ENCODE measurements at places on chromosomes 1 and 21.

- no peak for DNase-seq
Observed at GRCh38 chr1:10909697-10910680, 102.5 kb upstream of the TARDBP start.

DNA sequence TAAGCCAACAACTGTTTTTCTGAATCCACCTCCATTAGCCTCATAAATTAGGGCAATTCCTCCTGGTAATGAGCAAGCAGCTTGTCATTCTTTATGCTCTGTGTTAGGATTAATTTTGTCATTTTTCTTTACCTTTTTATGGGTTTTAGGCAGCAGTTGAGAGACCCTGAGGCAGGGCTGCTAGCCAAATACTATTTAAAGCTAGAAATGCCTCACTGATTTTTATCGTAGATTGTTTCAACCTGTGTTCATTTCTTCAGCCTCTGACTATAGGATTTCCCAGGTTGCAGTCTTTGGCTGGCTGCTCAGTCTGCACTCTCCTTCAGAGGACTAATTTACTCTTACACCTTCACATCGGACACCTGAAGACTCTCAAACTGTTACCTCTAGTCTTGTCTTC is 61.9 kb upstream of the RABGAP1L start:
- DNase-seq = no peak

DNA sequence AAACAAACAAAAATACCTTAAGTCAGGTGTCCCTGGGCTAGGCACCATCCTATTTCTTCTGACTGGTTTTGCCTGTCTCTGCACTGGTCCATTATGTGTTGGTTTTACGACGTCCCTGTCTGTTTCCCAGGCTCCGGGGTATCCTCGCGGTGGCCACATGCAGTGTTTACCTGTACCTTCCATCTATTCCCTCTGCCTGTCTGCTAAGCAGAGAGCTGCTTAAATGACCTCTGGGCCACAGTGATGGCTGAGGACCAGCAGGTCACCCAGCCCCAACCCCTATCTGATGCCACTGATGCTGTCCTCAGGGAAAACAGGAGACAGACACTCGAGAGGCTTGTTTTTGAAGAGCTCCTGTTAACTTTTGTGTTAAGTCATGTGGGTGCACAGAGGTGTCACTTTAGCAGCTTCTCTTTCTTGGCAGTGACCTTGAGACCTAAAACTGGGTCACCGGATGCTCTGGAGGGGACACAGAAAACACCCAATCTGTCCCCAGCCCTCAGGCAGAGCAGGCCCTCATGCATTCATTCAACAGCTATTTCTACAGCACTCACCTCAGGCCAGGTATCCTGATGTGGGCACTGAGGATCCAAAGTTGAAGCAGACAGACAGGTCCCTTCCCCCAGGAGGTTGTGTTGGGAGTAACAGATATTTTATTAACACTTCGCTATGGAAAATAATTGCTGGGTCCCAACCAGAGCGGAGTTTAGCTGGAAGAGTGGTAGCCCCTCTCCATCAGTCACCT is 4.4 kb upstream of the EFHD2 start:
- DNase-seq = no peak

DNA sequence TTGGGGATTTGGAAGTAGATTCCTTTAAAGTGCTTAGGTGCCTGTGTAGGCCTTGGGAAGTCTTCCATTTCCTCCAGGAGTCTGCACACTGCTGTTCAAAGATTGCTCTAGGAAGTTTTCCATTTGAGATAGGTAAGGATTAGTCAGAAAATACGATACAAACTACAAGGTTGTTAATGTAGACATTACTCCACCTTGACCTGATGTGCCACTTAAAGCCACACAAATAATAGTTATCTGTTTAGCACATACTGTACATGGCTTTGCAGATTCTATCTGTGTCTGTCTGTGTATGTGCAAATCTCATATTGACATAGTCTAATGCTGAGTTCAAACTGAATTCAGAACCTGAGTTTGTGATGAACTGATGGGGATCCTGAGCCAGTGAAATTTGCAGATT is 118.4 kb downstream of the RHOU start:
- DNase-seq = no peak

GRCh38 chr1:181313466-181313865 is 169.9 kb upstream of the CACNA1E start:
- DNase-seq = no peak

- DNase-seq = no peak
Observed at GRCh38 chr1:66395202-66396061, 138.5 kb upstream of the SGIP1 start.

DNA sequence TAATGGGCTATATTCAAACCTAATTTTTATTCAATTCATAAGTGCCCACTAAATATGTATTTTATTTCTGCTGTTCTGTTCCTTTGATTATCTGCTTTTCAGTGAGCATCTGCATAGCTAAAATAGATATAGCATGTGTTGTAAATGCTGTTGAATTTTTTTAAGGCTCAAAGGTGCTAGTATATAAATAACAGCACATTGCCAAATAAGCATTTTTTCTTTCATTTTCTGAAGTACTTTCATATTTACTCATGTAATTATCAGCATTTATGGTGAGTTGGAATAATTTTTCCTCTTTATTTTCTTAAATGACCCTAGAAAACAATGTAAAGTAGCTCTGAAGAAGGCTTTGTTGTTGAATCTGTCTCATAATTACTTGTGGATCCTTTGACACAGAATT is 69.6 kb upstream of the B3GALT2 start:
- DNase-seq = no peak

- no peak for DNase-seq
Observed at GRCh38 chr1:209823143-209824041, 4.4 kb upstream of the UTP25 start.

GRCh38 chr1:89545264-89546038 is 20.8 kb downstream of the LRRC8B start:
- no peak for DNase-seq

- DNase-seq = no peak
Observed at GRCh38 chr1:232017057-232017456, 390.5 kb downstream of the DISC1 start.

- DNase-seq = no peak
Observed at GRCh38 chr1:985126-985525, 3.2 kb upstream of the PERM1 start.

GRCh38 chr1:4596486-4596885 is 57.9 kb upstream of the AJAP1 start:
- no peak for DNase-seq

- no peak for DNase-seq
Observed at GRCh38 chr1:22710701-22711049, at the start of gene EPHB2. Gene EPHB2, plus strand, starts transcription at chr1:22710839. Its CDS starts 144 bp downstream, at chr1:22710983.

- DNase-seq = no peak
Observed at GRCh38 chr1:236421022-236421421, 26.9 kb downstream of the EDARADD start.

DNA sequence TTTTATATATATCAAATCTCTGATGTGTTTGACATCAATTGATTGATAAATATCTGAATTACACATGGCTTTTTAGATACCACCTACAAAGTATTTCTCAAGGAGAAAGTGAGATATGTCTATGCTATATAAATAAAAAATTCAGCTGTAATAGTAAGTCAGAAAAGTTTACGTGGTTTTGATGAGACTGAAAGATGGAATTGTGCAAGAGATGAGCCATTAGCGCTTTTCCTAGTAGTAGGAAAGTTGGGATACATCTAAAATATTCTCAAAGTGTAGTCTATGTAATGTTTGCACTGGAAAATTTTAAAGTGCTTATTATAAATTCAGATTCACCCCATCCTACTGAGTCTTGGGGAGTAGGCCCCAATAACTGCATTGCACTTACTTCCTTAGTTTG is 49.1 kb downstream of the SGIP1 start:
- no peak for DNase-seq

GRCh38 chr1:237154157-237154556 is 112.2 kb downstream of the RYR2 start:
- no peak for DNase-seq

GRCh38 chr1:29789221-29789909 is 553.0 kb downstream of the PTPRU start:
- no peak for DNase-seq

- peak; percentile 97 for DNase-seq
Observed at GRCh38 chr21:33491373-33492102, at the start of gene DNAJC28. Gene DNAJC28, minus strand, starts transcription at chr21:33491716. Its CDS starts 2,323 bp downstream, at chr21:33489393.

DNA sequence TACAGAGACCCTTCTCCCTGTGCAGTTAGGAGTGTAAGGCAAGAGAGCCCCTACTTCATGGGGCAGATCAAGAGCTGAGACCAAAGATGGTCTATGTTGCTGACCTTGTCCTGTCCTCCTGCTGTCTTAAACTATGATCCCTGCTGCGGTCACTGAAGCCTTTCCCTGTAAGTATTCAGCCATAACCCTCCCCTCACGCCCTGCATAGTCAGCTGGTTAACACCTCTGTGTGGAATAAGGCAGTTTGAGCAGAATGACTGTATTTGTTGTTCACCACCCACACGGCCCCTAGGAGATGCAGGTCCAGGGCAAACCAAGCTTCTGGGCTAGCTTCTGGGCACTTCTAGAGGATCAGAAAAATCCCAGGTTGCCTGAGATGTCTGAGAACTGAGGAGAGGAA is 356 bp downstream of the TSPAN1 start:
- DNase-seq = no peak

DNA sequence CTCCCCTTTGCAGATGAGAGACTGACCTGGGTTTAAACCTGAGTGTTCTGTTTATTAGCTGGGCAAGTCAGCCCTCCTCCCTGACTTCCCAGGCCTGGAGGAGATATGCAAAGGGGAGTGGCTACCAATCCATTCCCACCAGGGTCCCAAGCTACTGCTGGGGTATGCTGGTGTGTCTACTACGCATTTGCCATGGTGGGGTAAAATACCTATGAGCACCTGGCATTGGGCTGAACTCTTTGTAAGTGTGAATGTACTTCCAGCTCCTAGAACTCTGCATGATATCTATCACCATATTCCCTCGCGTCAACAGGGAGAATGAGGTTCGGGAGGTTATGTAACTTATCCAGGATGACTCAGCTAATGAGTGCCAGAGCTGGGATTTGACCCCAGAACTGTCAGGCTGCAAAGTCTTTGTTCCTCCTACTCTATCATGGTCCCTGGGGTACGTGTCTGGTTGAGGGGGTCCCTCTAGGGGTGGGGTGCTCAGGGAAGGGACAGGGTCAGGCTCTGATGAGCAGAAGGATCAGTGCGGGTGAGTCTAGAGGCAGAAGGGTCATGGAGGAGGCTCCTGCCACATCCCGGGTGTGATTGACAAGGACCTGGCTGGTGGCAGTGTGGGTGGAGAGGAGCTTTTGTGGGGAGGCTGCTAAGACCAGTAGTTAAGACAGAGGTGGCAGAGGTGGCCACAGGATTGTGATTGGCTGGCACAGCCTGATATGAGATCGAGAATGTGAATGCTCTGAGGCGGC is 16.7 kb downstream of the AMPD2 start:
- DNase-seq = peak; percentile 17

DNA sequence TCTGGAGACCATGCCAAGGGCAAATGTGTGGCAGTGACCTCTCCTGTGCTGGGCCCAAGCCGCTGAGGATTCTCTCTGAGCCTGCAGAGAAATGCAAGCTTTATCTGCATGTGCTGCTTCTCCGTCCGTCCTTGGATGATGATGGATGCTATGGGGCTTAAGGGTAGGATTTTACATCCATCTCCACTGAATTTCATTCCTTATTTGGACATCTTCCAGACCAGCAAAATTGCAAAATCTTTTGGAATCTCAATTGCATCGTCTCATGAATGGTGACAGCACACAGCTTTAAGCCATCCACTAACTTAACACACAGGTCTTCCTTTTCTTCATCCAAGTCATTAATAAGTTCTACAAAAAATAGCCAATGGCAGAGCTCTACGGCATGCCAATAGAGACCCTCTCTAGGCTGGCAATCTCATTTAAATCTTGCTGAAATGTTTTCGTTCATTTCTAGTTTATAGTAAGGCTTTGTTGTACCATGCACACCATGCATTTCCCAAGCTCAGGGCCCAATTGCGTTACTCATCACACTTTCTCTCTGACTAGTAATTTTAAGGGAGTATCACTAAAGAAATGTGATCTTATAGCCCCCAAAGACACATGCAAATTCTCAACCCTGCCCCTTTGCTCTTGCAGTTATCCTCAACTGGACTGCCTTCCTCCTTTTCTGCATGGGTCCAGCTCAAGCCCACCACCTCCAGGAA is 11.1 kb downstream of the BATF3 start:
- DNase-seq = no peak

DNA sequence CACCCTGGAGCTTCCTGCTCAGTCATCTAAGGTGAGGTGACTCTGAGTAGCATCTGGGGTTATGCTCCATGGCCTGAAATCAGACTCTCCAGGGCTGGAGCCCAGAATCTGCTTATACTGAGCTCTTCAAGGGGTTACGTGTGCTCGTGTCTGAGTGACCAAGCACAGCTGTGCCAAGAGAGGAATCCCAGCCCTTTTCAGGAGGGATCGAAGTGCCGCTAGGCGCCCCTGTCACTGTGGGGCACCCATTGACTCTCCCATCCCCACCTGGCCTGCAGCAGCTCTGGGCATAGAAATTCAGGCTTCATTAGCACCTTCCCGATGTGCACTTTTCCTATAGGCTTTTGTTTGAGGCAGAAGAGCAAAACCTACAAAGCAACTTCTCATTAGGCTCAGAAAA is 13.8 kb downstream of the VASH2 start:
- DNase-seq = no peak

DNA sequence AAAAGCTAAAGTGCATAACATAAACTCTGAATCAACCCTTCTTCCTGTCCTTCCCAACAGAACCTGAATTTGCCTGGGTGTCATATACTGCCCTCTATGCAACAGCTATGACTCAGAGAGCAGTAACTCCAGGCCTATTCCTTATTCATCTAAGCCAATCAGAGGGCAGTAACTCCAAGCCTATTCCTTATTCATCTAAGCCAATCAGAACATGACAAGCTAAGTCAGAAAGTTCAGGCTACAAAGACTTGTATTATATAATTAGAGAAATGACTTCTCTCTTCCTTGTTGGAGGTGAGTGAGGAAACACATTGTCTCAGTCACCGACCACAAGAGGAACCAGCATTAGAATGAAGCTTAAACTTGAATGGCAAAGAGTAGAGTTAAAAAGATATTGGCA is 26.2 kb upstream of the TADA1 start:
- DNase-seq = no peak

DNA sequence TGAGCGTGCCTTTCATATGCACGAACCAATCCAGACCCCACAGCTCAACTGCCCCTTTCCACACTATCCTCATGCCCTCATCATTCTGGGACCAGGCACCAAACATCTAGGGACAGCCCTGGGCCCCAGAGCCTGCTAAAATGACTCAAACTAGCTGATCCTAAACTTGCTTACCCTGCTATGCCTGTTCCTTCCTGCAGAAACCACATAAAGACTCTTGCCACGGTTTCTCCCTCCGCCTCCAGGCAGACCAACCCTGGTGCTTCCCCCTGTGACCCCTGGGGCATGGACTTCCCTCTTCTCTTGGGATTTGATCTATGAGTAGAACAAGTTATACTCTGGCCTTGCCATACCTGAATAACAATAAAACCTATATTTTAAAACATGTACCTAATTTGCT is 138.0 kb upstream of the CD34 start:
- DNase-seq = no peak

All from right hindlimb (tissue), 1 donor.